Fibroblast of skin of left quadriceps (primary cell): ENCODE measurements at places on chromosomes 1 and 21.
A peak's percentile ranks its signal among the peaks of the same experiment; 100 is the strongest.

- no peak for DNase-seq
These were observed 19.0 kb downstream of the BACE2 start for GRCh38 chr21:41186755-41187536.

GRCh38 chr1:214416858-214417257 is 134.5 kb downstream of the PTPN14 start:
- no peak for DNase-seq

GRCh38 chr1:1788646-1789431 is 10.6 kb upstream of the NADK start:
- DNase-seq = no peak

- DNase-seq = no peak
These were observed 3.9 kb downstream of the ADIPOR1 start for GRCh38 chr1:202954057-202954745.

DNA sequence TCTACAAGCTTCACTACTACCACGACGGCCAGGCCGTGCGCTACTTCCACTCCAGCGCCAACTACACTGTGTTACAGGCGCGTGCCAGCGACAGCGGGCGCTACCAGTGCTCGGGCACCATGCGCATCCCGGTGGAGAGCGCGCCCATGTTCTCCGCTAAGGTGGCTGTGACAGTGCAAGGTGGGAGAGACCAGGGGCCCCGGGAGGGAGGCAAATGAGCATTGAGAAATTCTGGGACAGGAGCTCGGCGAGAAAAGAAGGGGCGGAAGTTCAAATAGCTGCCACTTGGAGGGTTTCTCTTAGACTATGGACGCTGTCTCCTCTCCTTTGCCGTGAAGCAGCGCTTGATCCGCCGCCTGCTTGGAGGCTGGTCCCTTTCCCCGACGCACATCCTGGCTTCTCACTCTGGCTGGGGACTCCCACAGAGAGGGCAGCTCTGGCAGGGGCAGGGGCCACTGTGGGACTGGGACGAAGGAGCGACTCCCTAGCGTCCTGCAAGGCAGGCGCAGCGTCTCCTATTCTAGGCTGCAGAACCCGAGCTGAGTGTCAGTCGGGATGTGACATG is 4.6 kb downstream of the FCRLB start:
- DNase-seq = no peak

DNA sequence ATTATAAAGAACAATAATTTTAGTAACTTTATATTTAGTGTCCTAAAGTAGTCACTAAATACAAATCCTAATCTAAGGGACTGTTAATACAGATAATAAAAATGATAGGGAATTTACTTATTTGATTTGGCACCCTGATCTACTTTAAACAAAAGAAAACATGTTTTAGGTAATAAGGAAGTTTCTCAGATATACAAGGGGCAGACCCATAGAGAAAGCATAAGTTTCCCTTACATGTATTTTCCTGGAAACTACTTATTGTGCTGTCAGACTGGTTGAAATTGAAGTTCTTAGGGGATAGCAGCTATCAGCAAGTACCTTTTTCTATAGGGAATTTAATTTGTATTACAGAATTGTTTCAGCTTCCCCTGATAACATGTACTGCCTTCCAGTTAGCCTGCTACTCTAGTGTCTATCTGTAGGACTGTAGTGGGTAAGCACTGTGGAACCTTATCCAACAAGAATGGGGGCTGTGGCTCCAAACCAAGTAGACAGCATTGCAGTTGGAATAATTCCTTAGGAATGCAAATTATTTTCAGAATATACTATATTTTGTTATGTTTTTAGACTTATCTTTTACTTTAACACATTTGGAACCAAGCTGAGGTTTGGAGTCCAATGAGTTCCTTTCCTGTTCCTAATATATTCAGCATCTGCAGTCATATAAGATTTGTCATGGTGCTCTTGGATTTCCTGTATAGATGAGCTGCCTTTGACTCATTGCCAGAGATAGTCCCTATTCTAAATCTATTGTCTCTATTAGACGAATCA is 14.7 kb downstream of the MSH4 start:
- peak; percentile 20 for DNase-seq

DNA sequence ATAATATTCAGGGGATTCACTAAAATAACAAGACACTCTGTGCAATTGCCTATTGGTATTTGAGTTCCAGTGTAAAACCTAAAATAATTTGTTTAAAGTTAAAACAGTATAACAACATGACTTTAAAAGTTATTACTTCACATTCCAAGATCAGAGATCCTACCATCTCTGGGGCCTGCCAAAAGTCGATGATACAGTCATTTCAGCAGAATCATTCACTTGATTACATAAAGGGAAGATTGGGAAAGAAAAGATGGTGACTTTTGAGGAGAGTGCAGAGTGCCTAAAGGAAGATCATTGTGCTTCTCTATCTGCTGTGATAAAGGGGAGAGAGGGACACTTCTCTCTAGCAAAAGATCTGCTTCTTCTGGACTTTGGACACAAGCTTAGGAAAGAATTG is 784.4 kb upstream of the ADGRL4 start:
- DNase-seq = no peak

DNA sequence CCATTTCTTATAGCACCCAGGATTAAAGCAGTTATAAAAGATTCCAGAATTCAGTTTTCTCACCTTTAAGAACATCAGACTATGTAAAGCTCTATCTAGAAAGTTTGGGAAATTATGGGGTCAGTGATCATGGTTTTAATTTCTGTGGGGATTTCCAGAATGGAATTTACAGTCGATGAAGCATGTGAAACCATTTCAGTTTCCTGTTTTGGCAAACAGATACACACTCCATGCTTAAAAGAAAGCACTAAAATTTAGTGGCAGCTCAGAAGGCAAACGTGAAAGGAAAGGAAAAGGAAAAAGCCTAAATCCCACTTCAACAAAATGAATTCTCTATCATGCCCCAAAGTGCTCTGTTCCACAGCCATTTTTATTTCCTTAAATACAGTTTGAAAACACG is 60.4 kb downstream of the FYB2 start:
- no peak for DNase-seq

DNA sequence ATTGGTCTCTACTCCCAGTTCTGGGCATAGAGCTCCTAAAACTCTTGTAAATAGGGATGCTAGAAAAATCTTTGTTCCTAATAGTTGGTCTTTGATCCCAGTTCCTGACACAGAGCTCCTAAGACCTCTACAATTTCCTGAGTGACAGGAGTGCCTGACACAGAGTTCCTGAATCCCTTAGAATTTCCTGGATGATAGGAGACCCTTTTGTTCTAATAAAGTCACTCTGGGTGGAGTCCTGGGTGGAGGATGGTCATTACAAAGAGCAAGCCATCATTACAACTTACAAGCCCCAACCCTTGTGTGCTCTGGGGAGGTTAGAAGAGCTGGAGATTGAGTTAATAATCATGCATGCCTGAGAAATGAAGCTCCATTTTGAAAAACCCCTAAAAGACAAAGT is 58.4 kb downstream of the ZZZ3 start:
- no peak for DNase-seq

- DNase-seq = no peak
These were observed 200.7 kb downstream of the FGGY start for GRCh38 chr1:59497616-59498015.

DNA sequence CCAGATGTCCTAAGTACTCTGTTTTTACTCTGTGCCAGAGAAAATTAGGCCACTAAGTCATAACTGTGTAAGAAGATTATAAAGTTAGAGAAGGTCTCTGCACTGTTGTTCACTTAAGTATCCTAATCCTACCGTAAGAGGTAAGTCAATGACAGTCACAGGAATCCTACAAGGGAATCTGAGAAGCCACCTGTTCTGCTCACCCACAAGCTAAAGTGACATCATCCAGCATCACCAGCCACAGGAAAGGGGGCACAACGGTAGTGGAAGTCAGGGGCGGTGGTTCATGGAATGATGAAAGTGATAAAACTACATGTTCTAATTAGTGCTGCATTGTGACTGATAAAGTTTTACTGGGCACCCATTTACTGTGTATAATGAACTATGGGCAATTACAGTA is 92.7 kb downstream of the PLD5 start:
- DNase-seq = no peak

GRCh38 chr21:41032541-41032940 is 135.4 kb upstream of the BACE2 start:
- DNase-seq = peak; percentile 38

GRCh38 chr21:45874716-45875415 is 106.7 kb upstream of the COL6A1 start:
- DNase-seq = peak; percentile 94

DNA sequence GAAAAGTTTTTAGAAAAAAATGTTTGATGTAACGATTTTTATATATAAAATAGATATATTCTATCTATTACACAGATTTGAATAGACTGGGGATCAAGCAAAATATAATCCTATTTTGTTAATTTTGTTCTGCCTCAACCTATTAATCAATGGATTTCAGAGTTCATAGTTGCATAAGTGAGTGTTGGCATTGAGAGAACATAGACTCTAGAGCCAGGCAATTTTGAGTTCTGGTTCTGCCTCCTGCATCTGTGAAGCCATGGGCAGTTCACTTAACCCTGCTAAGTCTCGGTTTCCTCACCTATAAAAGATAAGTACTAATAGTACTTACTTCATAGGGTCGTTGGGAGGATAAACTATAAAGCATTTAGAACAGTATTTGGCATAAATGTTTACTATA is 13.6 kb upstream of the PKN2 start:
- no peak for DNase-seq

- peak; percentile 10 for DNase-seq
These were observed at the start of gene TRAF5 for GRCh38 chr1:211326528-211327345. TSS of gene TRAF5 (plus strand) at chr1:211326833. CDS start at chr1:211353240, 26,407 bp downstream.

DNA sequence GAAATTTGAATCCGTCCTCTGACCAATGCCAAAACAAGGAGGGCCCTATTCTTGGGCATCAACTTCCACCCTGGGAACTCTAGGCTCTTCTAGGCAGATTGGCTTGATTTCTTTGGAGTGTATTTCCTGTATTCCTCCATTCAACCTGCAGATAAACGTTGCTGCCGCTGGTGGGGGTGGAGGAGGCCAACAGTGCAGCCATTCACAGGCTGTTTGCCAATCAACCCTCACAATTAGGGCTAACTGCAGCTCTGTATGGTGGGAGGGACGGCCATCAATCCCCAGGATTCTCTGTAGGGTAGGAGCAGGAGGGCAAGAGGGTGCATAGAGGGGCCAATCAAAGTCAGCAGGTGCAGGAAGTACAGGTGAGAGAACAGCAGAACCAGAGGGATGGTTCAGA is 273.1 kb upstream of the PROX1 start:
- DNase-seq = no peak

DNA sequence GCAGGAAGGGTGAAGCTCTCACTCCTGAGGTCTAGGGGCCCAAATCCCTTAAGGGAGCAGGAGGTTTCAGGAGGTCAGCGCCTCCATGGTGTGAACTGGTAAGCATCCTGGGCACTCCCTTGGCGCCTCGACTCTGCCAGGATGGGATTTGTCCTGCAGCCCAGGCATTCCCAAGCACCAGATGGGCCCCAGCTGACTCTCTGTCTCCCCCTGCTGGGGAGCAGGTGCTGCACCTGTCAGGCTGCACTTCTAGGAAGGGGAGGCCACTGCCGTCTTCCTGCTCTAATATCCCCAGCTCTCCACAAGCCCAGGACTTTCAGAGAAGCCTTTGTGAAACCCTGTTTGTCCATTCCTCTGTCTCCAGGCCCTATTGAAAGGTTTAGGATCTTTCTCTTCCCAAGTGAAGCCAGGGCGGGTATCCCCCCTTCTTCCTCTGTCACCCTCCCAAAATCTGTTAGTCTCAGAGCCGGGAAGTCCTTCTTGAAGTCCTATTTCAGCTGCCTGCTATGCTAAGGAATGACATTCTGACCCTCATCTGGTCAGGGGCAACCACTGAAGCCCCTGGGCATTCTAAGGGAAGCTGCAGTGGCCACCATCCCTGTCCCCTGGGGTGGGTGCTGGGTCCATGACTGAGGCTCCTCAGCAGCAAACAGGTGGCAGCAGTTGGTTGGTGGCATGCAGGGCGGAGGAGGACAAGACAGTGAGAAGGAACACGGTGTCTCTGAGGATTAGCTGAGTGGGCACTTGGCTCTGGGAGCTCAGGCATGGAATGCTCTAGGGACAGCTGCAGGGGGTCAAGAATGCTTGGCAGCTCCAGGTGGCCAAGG is 3.2 kb downstream of the MYBPH start:
- peak; percentile 14 for DNase-seq

DNA sequence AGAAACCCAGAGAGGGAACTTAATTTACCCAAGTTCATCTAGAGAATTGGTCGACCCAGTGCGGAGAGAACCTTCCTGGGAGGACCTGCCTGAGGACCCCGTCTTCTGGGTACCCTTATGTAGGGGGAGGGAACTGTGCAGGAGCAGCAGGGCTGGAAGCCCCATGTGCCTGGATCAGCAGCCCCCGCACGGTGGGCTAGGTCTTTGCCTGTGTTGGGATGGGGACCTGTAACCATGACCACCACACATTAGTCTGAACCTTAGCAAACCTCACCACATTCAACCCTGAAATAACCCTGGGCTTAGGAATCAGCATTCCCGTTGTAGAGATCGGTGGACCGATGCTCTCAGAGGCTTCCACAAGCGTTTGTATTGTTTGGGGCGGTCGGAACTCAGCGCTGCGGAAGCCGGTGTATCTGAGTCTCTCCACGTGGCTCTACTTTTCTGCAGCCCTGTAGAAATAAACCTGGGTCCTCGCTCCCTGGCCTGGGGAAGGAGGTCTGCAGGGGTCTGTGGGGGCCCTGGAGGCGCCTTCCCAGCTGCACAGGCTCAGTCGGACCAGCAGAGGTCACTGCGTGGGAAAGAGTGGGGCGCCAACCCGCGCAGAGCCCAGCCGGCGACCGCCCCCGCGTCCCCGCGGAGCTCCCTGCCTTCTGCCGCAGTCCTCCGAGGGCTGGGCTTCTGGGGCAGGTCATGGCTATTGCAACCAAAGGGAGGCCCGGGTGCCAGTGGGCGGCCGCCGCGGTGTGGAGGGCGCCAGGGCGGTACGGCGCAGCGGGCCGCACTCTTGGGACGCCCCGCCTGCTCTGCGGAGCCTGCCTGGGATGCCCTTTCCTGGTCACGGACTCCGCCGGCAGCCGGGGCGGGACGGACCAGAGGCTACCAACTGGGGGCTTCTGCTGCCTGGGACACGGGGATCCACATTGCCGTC is 36.2 kb upstream of the KCNA10 start:
- DNase-seq = no peak

DNA sequence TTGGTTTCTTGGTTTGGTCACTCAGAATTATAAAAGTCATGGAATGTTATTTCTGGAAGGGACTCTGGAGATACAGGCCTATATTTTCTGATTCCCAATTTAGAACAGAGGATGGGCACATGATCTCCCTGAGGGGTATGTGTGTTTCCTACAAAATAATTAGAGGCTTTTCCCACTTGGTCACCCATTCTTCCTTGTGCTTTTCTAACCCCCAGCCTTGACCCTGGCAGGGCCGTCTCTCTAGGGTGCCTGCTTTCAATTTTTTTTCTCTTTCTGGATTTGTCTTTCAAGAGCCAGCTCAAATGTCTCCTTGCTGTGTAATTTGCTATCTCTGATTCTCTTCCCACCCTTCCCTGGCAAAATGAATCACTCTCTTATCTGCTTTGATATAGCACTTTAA is 131.9 kb downstream of the HLX start:
- DNase-seq = no peak

GRCh38 chr1:19424651-19425570 is 60.4 kb downstream of the CAPZB start:
- no peak for DNase-seq
